AG10803 (cell line): ENCODE measurements at places on chromosomes 7 and 10.

- DNase-seq = no peak
Observed at GRCh38 chr10:6072215-6072934, 10.2 kb upstream of the IL2RA start.

- DNase-seq = no peak
Observed at GRCh38 chr10:66085906-66086305, 839.9 kb upstream of the LRRTM3 start.

DNA sequence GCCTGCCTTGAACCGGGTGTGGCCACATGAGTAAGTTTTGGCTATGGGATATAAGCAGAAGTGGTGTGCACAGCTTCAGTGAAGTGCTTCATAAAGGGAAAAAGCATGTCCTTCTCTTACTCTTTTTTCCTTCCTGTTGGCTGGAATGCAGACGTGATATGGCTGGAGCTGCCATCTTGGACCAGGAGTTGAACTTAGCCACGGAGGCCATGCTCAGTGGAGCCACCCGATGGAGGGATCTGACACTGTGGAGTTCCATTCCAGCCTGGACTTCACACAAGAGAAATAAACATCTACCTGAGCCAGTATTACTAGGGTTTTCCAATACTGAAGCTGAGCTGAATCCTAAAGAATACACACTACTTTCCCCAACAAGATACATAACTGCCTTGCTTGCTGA is 52.3 kb downstream of the CCDC3 start:
- no peak for DNase-seq

GRCh38 chr7:100914208-100914878 is 18.7 kb upstream of the ACHE start:
- DNase-seq = no peak

- DNase-seq = peak; percentile 66
Observed at GRCh38 chr7:101486433-101487104, 123.9 kb downstream of the COL26A1 start.

DNA sequence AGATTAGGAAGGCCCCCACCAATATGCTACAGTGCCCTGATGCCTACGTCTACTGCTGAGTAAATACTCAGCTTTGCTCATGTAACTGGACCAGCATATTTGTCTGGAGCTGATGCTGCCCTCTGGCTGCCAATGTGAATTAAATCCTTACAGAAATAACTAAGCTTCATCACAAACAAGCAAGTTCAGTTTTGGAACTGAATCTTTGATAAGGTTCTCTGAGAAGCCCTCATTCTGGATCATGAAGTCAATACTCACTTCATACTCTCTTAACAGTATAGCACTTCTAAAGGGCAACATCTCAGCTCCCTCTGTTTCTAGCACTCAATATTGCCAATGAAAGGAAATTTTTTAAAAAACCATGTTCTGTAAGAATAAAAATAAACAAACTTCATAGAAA is 246.7 kb downstream of the ETV1 start:
- DNase-seq = peak; percentile 67

GRCh38 chr7:137881607-137882260 is 35.0 kb upstream of the DGKI start:
- no peak for DNase-seq

- DNase-seq = no peak
Observed at GRCh38 chr7:31023877-31024276, 28.2 kb upstream of the ADCYAP1R1 start.

DNA sequence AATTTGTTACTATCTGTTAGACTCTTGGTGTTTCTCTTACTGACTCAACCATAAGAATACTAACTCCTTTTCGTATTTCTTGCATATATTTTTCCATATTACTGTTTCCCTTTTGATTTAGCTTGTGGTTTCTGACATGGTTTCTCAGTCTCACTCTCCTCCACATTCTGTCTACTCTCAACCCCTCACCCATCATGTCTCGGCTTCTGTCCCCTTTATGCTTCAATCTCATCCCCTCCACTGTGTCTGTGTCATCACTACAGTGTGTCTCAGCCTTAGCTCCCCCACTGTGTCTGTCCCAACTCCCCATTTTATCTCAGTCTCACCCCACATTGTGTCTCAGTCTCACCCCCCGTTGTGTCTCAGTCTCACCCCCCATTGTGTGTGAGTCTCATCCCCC is 126.9 kb downstream of the VIPR2 start:
- no peak for DNase-seq

- DNase-seq = no peak
Observed at GRCh38 chr7:99184532-99185218, 23.2 kb downstream of the KPNA7 start.

GRCh38 chr7:66970310-66970709 is 25.1 kb downstream of the SBDS start:
- no peak for DNase-seq

GRCh38 chr10:57395923-57396322 is 871.8 kb downstream of the IPMK start:
- no peak for DNase-seq

GRCh38 chr10:46224414-46224682 is 62.4 kb upstream of the ANTXRL start:
- no peak for DNase-seq

GRCh38 chr10:130804281-130804680 is 507.2 kb downstream of the TCERG1L start:
- no peak for DNase-seq

DNA sequence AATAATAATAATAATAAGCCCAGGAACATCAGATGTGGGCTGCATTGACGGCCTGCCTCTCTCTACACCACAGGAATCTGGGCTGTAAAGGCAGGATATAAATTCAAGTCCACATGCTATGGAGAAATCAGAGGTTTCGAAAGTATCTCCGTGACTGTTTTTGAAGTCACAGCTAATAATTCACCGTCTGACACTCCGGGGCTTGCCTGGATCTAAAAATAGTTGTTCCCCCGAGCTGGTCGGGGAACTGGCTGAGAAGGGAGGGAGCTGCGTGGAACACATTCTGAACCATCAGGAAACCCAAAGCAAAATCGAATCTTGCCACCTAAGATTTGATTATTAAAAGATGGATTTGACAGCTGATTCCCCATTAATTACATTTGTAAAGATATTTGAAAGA is 35.4 kb downstream of the KLF6 start:
- DNase-seq = peak; percentile 94

DNA sequence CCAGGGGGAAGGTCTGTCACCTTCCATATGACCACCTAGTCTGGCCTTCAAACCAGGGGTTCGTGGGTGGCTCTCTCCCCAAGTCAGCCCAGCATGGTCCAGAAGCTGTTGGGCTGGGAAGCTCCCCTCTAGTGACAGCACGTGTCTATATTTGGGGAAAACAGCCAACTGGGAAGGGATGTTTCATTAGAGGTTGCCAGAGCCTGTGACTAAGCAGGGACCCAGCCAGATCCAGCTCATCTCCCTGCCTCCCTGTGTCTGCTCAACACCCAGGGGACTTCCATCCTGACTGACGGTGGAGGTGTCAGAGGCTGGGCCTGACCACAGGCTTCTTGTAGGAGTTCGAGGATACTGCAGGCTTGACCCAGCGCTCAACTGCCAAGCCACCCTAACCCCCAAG is 10.5 kb downstream of the STYXL1 start:
- DNase-seq = peak; percentile 92

- DNase-seq = no peak
Observed at GRCh38 chr10:123133541-123134342, 2.0 kb upstream of the HMX3 start.

DNA sequence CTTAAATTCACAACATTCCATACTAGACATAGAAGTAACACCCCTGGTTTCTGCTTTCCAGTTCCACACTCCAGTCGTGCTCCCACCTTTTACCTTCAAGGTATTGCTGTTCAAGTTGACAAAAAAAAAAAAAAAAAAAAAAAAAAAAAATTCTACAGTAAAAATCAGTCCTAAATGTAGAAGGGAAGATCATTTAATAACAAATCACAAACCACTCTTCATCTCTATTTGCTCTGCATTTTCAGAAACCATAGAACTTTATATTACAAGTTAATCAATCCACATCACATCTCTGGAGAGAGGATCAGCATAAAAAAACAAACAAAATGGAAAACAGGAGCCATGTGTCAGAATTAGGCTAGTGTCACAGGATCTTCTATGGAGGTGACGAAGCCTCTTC is 206.3 kb upstream of the KLF14 start:
- no peak for DNase-seq

DNA sequence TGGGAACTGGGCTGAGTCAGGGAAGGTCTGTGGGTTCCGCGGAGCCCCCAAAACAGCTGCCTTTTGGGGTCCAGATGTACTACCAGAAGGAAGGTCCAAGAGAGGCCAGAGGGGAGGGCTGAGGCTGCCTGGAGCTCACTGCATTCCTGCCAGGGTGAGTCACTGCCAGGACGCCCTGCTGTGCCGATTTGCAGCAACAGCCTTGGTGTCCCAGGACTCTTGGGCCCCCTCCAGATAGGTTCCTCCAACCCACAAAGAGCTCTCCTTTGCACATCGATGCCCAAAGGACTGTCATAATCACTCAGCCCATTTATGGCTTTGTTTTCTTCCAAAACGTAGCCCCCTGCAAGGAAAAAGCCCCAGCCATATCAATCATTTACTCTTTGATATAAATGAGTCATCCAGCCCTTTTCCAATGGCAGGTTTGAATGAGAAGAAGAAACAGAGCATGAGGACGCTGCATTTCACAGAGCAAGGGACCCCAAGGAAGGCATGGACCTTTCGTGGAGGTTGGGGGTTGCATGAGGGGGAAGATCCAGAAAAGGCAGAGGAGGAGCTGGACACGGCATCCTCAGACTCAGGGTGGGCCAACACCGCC is 32.2 kb upstream of the COL13A1 start:
- DNase-seq = peak; percentile 84

- no peak for DNase-seq
Observed at GRCh38 chr7:128550920-128551319, 74.4 kb downstream of the METTL2B start.
